ENCODE measurements at places on chromosomes 7 and 10.
A peak's percentile ranks its signal among the peaks of the same experiment; 100 is the strongest.

- DNase-seq: no peak
These were observed 165.7 kb upstream of the ITGB1 start for GRCh38 chr10:33123680-33124079.

DNA sequence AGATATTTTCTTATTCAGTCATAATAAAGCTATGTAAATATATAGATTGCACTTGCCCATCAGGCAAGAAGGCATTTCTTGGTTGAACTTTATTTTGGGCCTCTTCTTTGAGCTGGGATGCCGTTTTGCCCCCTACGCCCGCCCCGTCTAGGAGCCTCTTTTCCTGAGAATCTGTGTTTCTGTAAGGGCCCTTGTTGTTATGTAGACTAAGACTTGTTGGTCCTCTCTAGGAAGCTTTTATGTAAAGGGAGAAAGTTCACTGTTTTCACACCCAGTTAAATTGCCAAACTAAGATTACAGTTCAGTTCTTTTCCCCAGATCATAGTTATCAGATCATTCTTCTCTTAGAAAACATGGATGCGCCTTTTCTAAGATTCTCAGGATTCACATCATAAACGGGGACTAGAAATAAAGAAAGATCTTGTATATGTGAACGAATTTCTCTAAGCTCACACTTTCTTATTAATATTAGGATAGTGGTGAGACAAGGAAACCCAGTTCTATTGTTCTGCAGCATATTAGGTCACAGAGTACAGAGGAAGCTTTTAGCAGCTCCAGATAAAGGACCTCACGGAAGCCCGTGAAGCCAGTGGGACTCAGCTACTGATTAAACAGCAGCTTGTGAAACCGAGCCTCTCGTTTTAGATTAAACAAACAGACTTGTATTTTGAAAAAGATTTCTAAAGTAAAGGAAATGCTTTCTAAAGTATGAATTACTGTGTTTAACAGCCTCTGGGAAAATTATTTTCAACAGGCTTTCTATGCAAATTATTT is 3.8 kb downstream of the LMTK2 start:
- no peak for DNase-seq

GRCh38 chr10:48444861-48445841 is 138.7 kb downstream of the MAPK8 start:
- DNase-seq: no peak

DNA sequence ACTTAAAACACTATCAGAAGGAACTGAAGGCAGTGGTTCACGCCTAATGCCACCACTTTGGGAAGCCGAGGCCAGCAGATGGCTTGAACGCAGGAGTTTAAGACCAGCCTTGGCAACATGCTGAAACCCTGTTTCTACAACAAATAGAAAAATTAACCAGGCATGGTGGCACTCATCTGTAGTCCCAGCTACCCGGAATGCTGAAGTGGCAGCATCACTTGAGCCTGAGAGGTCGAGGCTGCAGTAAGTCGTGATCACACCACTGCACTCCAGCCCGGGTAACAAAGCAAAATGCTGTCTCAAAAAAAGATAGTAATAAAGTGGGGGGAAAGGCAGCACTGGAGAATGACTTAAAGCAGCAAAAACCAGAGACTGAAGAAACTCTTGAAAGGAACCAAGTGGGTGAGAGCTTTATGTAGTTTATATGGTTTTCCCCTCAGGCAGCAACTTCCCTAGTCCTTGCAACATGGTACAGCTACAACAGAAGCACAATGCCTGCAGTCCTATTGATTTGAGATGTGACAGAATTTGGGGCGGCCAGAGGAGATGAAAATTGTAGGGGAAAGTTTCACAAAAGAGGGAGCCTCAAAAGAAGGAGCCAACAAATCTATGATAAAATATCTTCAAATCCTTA is 38.1 kb downstream of the GDI2 start:
- DNase-seq: no peak

GRCh38 chr10:132607961-132608495 is 70.4 kb downstream of the INPP5A start:
- DNase-seq: no peak

DNA sequence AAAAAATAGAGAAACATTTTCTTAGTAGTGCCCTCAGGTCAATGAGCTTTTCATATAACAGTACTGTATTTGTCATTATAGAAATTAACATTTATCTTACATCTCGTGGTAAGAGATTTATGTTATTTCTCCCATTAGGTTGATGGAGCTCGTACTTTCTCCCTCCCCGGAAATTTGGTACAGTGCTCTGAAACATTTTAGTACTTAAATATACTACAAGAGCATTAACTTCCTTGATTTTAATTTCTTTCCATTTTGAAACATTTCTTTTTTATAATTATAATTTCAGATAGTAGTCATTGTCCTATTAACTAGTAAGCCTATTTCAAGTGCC is 205.4 kb downstream of the MBL2 start:
- DNase-seq: no peak

DNA sequence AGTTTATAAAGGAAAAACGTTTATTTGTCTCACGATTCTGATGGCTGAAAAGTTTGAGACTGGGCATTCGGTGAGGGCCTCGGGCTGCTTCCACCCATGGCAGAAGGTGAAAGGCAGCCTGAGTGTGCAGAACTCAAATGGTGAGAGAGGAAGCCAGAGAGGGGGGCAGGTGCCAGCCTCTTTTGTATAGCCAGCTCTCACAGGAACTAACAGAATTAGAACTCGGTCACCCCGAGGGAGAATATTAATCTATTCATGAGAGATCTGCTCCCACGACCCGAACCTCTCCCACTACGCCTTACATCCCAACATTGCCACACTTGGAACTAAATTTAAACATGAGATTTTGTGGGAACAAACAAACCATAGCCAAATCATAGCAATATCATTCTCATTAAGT is 112.6 kb downstream of the ZPBP start:
- no peak for DNase-seq

DNA sequence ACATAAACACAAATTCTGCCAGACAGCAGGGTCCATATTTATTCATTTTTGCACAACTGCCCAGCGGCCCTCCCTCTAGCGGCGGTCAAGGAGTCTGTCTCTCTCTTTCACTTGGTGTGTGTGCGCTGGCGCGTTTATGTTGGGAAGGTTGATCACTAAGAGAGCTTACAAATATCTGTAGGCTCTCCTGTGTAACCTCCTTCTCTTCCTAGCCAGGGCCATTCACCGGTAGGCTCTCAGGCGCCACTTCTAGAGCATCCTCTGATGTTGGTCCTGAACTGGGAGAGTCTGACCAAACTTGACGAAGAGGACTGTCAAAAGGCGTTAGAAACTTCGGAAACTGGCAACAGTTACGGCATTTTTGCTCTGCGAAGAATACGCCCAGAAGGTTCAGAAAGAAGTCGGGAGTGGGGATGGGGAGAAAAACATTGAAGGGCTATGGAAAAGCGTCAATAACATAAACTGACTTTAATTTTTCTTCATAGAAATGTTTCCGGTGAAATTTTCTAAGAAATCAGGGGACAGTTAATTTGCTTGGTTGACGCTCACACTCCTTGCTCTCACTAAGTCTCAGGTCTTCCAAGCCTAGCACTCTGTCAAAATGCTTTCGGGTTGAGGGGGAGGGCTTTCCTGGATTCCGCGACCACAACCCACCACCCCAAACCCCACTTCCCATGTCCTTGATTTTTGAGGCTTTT is 731.1 kb downstream of the ZWINT start:
- no peak for DNase-seq

DNA sequence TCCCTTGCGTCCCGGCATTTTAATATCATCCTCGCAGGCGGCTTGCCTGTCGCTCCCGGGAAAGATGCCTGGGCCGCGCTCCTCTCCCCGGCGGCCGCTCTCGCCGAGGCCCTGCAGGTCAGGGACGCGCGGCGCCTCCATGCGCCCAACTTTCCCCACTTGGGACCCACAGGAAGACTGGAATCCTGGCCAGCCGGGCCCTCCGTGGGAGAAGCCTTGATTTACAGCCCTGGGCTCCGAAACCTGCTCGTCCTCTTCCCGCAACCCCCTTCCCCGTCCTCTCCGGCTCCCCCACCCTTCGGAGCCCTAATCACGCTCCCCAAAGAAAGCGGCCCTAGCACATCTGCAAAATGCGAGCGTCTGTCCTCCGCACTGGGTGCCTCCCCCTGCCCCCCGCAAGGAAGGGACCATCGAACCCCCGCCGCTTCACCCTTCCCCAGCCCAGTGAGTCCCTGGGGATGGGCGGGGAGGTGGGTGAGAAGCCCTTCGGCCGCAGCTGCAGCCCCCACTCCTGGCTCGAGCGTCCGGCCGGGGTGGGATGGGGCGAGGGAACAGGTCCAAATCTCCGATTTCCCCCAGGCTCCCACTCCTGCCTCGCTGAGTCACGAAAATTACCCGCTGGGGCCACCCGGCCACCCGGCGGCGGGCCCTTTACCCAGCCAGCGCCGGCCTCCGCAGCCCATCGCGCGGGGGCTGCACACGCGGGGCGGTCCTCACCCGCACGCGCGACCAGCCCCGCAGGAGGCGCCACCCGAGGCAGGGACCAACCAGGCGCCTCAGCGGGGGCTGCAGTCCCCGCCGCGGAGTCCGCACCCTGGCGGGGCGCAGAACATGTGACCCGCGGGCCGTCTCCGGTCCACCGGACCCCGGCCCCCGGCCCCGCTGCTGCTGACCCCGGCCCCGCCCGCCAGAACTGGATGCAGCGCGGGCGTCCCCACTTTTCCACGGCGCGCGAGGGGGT is 695 bp downstream of the HSPA12A start:
- DNase-seq: peak; percentile 7

DNA sequence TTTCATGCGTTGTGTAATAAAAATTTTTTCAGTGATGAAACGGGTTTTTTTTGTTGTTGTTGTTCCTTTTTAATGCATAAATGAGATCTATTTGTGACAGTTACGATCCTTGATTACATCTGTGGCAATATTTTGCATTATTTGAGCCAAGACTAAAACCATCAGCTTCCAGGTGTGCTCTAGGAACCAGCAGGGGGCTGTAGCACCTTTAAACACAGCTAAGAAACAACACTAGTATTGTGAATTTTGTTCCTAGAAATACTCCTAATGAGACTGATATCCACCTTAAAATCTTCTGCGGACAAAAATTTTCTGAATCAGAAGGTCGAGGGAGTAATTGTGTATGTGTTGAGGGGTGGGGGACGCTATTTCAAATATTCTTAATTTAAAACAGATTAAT is 52.6 kb downstream of the FGFBP3 start:
- DNase-seq: no peak

GRCh38 chr7:7686811-7687508 is 31.4 kb downstream of the RPA3 start:
- no peak for DNase-seq

- DNase-seq: no peak
These were observed 48.3 kb downstream of the ZMIZ1 start for GRCh38 chr10:79116801-79117723.

DNA sequence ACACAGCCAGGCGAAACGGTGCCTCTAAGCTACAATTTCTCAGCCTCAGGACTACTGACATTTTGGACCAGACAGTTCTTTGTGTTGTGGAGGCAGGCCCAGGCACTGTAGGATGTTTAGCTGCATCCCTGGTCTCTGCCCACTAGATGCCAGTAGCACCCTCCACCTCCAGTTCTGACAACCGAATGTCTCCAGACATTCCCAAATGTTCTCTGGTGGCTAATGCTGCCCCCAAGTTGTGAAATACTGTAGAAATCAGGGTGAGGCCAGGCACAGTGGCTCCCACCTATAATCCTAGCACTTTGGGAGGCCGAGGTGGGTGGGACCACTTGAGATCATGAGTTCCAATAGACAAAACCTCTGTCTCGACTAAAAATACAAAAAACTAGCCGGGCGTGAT is 18.2 kb downstream of the HNRNPF start:
- DNase-seq: no peak

DNA sequence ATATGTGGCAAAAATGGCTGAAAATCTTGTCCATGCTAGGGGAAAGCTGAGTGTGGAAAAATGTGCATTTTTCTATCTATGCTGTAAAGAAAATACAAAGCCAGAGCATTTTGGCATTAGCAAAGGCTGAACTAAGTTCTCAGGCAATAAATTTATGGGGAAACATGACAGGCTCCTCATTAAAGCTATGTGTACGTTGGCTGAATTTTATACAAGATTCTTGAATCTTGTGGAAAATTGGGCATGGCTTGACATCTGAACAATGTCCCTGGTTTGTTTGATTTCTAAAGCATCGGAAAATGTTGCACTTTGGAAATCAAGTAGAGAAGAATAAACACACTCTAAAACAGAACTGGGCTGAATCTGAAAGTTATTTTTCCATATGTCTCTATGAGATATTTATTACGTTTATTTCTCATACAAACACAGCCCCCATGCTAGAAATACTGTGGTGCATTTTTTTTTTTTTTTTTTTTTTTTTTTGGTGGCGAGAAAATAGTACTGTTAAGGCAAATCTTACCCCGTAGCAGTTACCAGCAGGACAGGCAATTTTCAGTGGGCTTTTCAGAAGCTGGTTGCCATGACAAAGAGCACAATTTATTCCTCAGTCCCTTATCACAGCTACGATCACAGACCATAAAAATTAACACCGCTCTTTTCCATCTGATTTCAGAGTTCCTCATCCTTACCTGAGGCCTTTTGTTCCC is 16.9 kb downstream of the CPA1 start:
- no peak for DNase-seq

- DNase-seq: no peak
These were observed 469.9 kb downstream of the CCSER2 start for GRCh38 chr10:84798312-84798711.

GRCh38 chr7:16392990-16393523 is 28.3 kb downstream of the CRPPA start:
- no peak for DNase-seq

- DNase-seq: peak; percentile 42
These were observed 63.2 kb downstream of the MKI67 start for GRCh38 chr10:128062881-128063563.

GRCh38 chr7:150633926-150634325 is 1.7 kb upstream of the GIMAP6 start:
- DNase-seq: no peak

DNA sequence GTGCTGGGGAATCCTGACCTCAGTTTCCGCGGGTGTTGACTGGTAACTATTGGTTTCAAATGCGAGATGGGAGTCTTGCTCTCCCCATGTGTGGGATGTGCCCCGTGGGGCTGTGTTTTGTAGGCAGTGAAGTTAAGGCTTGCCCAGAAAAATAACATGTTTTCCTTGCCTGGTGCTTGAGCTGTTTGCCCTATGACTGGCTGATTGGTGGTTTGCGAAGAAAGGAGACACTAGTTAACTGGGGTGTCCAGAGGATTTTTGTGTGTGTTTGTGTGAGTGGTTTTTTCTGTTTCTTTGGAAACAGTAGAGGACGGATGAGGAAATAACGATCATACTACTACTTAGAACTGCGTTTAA is 61.9 kb downstream of the CREB5 start:
- no peak for DNase-seq

- no peak for DNase-seq
These were observed 168.9 kb downstream of the SLIT1 start for GRCh38 chr10:97016728-97017473.
